ENCODE measurements at places on chromosomes 1 and 21. TPM values are rescaled to one million over a fixed set of nuclear protein-coding genes. Genes with fewer than 3 reads are reported as not detected.

The IPO9 gene
- 45.0 TPM for polyA plus RNA-seq

The INKA2 gene
- 0.77 TPM for polyA plus RNA-seq

The TACSTD2 gene
- not detected for polyA plus RNA-seq

The BLACAT1 gene
- polyA plus RNA-seq: 6.0 TPM

The ZSWIM5 gene
- 27.2 TPM for polyA plus RNA-seq

The AXDND1 gene
- polyA plus RNA-seq: 1.1 TPM

The NHLH2 gene
- polyA plus RNA-seq: 0.31 TPM

The RGS5 gene
- polyA plus RNA-seq: 0.76 TPM

The ATP5PO gene
- polyA plus RNA-seq: 420 TPM

The OMA1 gene
- polyA plus RNA-seq: 11.0 TPM

The VCAM1 gene
- 3.2 TPM for polyA plus RNA-seq

The CASQ2 gene
- not detected for polyA plus RNA-seq

The FAM3B gene
- not detected for polyA plus RNA-seq

The TEX38 gene
- not detected for polyA plus RNA-seq

The RUNX1 gene
- polyA plus RNA-seq: not detected

The PDPN gene
- polyA plus RNA-seq: 0.63 TPM

The GSTM1 gene
- polyA plus RNA-seq: not detected

The PLPPR5 gene
- 21.9 TPM for polyA plus RNA-seq

The RNF186 gene
- polyA plus RNA-seq: not detected

The ZNF670 gene
- polyA plus RNA-seq: 10.6 TPM

The C1orf116 gene
- polyA plus RNA-seq: not detected

The CLCA4 gene
- not detected for polyA plus RNA-seq
